PC-9 (cell line): ENCODE measurements at places on chromosomes 1 and 21. TPM values are rescaled to one million over a fixed set of nuclear protein-coding genes. Genes with fewer than 3 reads are reported as not detected.

DNA sequence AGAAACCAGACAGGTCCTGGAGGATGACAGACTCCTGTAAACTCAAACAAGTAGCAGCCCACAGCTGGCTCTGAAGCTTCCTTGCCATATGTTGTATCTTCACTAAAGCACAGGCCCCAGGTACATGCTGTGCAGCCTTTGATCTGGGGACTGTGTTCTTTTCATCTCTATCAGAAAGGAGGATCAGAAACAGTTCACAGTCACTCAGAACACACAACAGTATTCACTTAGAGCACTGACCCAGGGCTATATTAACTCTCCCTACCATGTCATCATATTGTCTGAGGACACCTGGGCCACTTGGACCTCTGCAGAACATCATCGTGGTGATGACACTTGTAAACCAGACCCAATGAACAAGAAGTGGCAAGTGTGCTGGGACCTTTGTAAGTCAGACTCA is 222.0 kb downstream of the SETD4 start:
- no peak for DNase-seq

DNA sequence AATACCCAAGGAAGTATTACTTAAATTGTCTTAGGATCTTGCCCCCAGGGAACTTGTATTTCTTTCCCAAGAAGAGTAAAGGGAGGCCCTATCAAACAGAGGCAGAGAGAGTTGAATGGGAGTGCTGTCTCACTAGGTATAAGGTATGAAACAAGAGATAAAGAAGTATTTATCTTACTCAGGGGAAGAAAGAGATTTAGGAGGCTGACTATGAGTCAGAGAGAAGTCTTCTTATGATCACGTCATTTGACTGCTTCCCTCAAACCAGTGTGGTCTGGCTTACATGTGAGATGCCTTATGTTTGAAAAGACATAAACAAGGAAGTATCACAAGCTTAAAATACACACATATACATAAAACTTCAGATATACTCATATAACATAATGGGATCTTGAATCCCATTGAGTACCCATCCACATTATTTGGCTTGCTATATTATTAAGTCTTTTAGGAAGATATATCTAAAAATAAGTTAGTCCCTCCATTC is 29.6 kb downstream of the DUSP10 start:
- no peak for DNase-seq

DNA sequence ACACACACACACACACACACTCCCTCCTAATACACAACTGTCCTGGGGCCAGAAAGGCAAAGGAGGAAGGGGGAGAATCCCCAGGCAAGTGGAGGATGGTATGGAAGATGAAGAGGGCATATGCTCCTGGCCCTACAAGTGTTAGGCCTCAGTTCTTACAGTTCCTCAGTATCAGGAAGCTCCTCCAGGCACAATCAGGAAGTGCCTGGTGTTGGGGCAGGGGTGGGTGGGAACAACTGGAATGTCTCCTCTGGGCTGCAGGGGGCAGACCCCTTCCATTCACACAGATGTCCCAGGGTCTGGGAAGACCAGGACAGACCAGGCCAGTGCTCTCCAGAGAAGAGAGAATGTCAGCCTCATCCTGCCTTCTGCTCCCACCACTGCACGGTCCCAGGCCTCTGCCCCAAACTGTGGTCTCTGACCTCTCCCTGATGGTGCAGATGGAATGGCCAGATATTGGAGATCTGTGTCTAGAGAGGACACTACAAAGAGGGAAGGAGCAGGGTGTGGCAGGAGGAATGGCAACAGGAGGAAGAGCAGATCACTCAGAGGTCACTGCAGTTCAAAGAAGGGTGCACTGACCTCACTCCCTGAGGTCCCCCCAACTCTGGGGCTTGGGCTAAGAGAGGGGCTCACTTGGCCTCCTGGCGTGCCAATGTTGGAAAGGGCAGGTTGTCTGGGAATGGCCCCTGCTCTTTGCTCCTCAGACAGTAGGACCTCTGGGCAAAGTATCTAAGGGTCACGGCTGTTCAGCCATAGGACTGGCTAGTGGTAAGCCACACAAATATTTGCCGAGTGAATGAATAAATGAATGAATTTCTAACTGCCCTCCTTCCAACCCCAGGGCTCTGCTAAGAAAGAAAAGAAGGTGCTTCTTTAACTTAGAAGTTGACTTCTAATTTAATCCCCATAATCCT is 2.5 kb upstream of the DENND2D start:
- DNase-seq, result peak; percentile 10

DNA sequence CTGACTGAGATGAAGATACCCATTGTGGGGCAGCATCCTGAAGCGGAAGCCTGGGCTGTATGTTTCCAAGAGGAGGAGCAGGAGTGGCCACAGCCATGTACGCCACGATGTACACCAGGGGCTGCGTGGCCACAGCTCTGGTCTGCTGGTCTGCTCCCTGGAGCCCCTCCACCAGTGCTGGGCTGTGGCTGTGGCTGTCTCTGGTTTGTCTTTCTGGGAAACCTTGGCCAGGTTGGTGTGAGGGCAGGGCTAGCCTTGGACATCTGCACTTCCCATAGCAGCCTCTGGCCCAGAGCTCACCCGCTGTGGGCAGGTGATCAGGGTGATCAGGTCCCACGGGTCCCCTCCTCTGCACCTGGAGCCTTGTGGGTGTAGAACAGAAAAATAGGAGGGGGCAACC is 2.6 kb downstream of the MIB2 start:
- DNase-seq, result no peak

- no peak for DNase-seq
Observed at GRCh38 chr1:230864441-230864840, 3.9 kb downstream of the C1orf198 start.

The ZNF684 gene
- total RNA-seq, result 6.0 and 11.8 TPM in 2 replicates

DNA sequence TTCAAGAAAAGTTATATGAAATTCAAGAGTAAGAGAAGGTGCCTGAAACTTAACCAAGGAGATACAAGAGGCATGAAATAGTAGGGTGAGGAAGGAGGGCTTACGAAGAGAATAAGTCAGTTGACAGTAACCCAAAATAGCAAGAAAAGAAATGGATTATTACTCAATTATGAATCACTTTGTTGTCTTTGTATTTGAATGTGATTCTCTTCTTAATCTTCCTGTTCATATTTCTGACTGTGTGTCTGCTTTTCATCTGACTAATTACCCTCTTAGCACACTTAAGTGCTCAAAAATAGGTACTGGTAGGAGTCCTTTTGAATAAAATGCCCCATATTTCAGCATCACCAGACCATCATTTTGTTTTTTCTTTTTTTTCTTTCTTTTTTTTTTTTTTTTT is 39.4 kb downstream of the GLMN start:
- DNase-seq, result peak; percentile 25

GRCh38 chr1:207844371-207844770 is 66.6 kb downstream of the CD34 start:
- DNase-seq, result no peak
